ENCODE measurements at places on chromosomes 6 and 20.

DNA sequence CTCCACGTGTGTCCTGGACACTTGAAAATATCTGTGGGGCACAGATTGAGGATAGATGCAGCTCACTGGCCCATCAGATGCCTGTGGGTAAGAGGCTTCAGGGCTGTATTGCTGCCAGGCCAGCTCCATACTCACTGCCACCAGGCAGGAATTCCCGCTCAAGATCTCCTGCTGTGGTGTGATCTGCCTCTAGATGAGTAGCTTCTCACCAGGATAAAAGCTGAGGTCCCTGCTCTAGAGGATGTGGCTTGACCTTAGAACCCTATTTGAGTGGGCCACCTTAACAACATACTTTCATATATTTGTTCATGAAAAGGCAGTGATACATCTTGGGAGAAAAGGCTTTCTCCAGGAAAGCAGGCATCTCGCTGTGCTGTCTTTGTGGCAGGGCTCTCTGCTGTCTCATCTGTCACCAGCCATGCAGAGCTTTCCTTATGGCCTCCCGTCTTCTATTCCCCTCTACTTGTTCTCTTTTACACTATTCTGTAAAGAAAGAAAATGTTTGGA lies 165.7 kb upstream of the RNF217 start:
- DNase-seq: no peak

DNA sequence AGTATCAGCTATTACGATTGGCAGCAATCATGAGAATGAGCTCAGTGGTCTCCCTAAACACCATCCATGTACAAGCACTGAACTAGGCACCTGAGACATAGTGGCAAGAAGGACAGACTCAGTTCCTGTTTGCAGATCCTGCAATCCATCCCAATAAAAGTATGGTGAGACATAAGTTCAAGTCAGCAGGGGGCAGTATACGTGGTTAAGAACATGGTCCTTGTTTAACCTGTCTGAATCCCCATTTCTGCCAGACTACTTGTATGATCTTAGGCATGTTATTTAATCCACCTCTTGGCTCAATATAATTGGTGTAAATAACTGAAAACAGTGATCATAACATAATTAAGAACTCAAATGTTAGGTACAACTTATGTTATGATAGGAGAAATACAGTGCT lies 33.2 kb upstream of the PNISR start:
- DNase-seq: no peak

DNA sequence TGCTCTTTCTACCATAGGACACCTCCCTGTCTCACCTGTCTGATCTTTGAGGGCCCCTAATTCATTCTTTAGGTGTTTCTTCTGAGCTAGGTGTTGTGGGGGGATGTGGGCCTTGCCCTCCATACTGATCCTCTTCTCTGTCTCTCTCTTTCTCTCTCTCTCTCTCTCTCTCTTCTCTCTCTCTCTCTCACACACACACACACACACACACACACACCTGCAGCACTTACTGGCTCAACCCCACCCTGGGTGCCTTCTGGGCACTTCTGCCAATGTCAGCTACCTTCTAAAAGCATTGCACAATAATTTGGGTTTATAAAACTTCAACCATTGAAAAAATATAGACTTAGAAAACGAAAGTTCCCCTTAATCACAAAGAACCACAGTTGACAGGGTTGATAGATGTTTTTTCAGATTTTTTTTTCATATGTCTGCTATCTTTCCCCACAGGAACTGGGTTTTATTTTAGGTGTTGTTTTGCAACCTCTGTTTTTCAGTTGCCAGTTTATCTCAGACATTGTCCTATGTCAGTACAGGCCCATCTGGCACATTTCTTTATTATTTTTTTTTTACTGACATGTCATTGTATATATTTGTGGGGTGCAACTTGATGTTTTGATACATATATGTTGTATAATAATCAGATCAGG lies 28.1 kb downstream of the PKIG start:
- no peak for DNase-seq

DNA sequence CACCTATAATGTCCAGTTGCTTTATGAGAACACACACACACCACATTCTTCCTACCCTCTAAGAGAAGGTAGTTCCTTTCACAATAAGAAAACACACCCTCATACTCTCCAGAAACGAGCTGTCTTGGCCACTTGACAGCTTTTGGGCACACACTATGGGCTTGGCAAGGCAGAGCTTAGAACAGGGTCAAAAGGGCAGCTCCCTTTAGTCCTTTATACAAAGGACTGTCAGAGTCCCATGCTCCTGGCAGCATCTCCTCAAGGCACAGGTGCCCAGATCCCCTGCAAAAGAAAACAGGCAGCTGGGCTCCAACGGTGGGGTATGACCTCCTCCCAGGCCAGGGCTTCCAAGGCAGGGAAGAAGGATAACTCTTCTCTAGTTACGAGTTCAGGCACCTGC lies 4.9 kb upstream of the LYRM2 start:
- DNase-seq: no peak

DNA sequence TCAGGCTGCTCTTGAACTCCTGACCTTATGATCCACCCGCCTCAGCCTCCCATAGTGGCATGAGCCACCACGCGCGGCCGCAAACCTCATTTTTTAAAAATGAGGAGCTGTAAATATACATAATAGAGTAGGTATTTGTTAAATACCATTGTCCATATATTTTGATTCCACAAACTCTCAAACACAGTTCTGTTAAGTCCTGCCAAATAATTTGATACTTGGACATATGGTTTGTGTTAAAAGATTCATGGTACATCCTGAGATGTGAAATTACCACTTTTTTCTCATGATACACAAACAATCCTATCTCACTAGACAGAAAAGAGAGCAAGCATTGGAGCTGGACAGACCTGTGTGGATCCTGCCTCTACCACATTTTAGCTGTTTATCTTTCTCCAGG lies 334.1 kb upstream of the KCNQ5 start:
- DNase-seq: no peak

- DNase-seq: no peak
Measured at GRCh38 chr6:22106961-22107360, 189.9 kb downstream of the PRL start.

DNA sequence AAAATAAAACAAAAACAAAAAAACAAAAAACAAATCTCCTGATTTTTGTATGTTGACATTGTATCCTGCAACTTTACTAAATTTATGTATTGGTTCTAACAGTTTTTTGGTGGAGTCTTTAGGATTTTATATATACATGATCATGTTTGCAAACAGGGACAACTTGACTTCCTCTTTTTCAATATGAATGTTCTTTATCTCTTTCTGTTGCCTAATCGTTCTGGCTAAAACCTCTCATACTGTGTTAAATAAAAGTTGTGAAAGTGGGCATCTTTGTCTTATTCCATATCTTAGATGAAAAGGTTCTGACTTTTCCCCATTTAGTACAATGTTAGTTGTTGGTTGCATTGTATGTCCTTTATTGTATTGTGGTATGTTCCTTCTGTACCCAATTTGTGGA lies 261.7 kb upstream of the NOX3 start:
- DNase-seq: no peak

- DNase-seq: no peak
Measured at GRCh38 chr6:44049989-44050871, 77.0 kb downstream of the MRPL14 start.

DNA sequence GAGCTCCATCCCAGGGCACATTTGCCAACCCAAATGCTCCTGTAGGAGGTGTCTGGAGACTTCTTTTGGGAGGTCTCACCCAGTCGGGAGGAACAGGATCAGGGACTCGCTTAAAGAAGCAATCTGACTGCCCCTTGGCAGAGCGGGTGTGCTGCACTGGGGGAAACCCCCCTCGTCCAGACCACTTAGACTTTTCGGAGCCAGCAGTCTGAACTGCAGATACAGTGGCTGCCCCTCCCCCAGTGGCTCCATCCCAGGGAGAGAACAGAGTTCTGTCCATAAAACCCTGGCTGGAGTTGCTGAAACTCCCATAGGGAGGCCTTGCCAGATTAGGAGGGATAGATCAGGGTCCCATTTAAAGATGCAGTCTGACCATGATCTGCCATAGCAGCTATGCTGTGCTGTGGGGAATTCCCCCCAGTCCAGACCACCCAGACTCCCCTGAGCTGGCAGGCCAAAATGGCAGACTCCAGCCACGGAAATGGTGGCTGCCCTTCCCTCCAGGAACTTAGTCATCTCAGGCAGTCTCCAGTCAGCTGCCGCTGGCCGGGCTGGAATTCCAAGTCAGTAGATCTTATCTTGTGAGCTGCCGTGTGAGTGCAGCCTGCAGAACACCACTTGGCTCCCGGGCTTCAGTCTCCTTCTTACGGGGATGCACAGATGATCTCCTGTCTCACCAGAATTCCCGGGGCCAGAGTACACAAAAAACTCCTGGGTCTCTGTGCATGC lies 278.1 kb upstream of the SASH1 start:
- DNase-seq: no peak

GRCh38 chr6:42618686-42619085 lies 54.9 kb downstream of the UBR2 start:
- no peak for DNase-seq

GRCh38 chr20:9087531-9088217 lies 18.8 kb downstream of the PLCB4 start:
- no peak for DNase-seq

DNA sequence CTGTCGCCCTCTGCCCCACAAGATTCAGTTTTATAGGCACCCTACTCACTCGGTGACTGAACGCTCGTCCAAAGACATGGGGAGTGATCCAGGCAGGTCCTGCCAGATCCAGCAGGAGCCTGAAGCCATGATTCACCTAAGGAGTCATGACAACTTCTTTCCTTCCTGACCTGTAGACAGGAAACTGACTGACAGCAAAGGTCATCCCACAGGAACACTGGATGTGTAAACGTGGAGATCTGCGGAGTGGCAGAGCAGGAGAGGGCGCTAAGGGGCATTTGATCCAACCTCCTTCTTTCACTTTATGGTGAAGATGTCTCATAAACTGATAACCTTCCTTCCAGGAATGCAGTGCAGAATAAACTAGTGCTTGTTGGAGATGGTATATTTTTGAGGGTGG lies 192.2 kb downstream of the GJA10 start:
- DNase-seq: no peak

DNA sequence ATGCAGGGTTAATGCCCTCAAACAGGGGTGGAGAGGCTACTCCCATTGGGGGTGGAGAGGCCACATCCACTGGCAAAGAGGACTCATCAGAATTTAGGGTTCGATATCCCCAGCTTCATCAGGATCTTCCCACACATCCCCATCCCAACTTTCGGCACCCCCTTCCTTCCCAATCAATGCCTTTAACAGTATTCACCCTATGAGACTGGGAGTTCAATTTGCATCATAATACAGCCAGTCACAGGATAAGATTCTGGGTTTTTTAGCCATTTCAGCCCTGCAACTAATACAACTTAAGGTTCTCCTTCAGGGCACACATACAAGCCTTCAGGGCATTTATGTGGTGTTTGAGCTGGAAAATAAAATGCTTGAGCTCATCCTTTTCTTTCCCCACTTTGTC lies 80.9 kb downstream of the GMDS start:
- no peak for DNase-seq

DNA sequence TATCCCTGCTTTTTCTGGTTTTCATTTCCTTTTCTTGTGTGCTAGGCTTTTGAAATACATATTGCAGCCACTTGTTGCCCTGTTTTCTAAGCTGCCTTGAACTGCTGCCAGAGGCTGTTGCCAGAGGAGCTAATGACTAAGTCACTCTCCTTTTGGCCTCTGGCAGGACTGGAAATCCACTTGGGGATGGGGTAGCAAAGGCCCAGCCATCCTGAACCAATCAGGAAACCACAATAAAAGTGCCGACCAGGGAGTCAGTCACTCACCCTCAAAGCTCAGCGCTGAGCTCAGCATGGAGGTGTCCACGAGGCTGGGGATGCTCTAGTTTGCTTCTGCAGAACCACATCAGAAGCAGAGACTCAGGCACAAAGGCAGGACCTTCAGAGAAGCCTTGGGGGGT lies 813.0 kb downstream of the DHX35 start:
- no peak for DNase-seq

DNA sequence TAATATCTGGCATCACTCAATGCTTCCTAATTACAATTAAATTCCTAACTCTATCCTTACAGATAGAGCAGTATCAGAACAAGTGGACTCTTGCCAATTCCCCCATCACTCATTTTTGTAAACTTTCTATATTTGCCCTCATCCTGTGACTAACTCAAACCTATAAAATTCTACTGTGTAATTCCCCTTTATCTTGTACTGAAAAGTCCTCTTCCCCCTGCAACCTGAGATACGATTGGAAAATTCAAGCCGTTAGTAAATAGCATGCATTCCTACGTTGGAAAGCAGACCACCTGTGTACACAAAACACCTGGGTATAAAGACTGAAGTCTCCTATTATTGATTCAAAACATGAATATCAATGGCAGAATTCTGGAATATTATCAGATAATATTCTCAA lies 70.4 kb upstream of the KCNQ5 start:
- no peak for DNase-seq

DNA sequence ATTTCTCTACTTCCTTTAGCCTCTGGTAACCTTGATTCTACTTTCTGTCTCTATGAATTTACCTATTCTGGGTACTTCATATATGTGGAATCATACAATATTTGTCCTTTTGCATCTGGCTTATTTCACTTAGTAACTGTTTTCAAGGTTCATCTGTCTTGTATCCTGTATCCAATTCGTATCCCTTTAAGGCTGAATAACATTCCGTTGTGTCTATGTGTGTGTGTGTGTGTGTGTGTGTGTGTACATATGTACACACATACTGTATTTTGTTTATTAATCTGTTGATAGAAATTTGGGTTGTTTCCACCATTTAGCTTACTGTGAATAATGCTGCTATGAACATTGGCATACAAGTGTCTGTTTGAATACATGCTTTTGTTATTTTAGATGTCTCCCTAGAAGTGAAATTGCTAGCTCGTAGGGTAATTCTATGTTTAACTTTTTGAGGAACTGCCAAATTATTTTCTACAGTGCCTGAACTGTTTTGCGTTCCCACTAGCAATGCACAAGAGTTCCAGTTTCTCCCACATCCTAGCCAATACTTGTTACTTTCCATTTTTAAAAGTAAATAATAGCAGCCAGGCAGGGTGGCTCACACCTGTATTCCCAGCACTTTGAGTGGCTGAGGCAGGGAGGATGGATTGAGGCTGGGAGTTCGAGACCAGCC lies 17.7 kb downstream of the SENP6 start:
- DNase-seq: no peak

- DNase-seq: no peak
Measured at GRCh38 chr6:110439356-110439755, 24.0 kb upstream of the DDO start.
